Muscle of arm (tissue), 14 donors: ENCODE measurements at places on chromosomes 12 and 14.

DNA sequence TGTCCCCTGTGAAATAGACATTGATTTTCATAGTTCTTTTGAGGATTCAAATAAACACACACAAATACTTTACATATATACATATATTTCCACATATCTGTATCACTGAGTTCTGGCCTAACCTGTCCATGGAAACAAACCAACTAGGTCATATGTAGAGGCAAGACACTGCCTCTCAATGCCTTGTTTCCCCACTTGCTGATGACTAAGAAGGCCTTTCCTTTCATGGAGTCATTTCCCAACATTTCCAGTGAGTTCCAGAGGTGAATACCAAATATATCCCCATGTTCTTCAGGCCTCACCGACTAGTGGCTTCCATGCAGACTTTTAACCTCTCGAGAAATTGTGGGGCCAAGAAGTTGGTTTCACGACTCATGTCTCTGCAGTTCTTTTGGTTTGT is 120.8 kb downstream of the DNAI7 start:
- no peak for DNase-seq

- DNase-seq: no peak
These were observed 137.5 kb downstream of the DYRK2 start for GRCh38 chr12:67786086-67786485.

GRCh38 chr14:88955455-88955854 is 131.0 kb downstream of the TTC8 start:
- DNase-seq: peak; percentile 77

DNA sequence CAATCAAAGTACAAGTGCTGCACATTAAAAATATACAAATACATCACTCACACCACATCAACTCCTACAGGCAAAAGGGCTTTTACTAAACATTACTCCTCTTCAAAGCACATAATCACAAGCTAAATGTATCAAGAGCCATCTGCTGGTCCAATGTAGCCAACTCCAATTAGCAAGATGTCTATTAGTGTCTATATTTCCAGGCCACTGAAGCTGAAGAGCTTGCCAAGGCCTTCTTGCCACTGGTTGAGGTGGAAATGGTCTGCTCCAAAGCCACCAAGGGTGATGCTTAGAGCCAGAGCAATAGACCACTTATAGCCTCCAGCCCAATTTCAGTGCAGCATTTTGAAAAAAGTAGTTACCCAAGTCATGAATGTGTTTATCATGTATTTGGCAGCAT is 54.4 kb downstream of the RASSF9 start:
- no peak for DNase-seq

DNA sequence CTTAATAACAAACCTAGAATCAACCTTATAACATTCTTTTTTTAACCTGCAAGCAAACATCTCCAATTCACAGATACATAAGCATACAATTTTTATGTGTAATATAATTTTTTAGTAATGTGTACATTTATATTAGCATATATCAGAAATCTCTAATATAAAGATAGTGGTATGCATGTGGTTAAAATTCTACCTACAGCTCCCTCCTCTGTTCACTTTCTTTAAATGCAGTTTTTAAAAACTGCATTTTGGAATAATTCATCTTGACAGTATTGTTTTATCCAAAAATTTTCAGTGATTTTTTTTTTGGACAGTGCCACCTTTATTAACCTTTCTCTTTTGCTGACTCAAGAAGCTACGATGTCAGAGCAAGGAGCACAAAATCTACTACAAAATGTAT is 13.2 kb upstream of the RXYLT1 start:
- no peak for DNase-seq

DNA sequence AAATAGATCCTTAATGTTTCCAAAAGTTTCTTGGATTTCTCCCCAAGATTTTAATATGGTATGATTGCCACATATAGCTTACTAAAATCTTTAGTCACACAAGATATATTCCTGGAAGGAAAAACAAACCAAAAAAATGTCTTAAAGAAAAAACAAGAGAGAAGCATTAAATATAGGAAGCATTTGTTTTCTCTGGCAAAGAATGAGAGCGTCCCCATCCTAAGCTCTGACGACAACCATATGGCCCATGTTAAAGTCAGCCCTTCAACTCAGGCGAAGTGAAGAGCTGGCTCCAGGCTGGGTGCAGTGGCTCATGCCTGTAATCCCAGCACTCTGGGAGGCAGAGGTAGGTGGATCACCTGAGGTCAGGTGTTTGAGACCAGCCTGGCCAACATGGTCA is 35.6 kb downstream of the GCH1 start:
- DNase-seq: no peak

DNA sequence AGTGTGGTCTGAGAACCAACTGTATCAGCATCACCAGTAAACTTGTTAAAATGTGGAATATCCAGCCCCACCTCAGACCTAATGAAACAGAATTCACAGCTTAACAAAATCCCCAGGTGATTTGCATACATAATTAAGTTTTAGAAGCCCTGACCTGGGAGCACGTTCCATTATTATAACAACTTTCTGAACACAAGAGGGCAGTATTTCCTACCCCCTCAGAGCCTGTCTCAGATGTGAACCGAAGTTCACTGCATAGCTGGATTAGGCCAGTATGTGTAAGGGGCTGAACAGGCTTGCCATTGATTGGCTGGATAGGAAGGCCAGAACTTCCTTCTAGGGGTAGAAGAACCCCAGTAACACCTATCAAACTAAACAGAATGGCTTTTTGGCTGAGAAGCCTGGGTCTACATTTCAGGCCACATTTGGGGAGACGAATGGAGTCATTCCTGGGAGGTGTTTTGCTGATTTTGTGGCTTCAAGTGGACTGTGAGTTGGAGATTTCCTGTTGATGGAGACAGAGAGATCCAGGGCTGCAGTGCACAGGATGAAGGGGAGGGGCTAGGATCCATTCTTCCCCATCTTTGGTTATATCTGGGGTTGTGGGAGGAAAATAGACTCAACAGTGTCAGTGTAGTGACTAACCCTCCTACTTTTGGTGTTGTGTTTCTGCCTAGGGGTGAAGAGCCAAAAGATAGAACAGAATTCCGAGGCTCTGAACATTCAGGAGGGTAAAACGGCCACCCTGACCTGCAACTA is 94.7 kb upstream of the OR4E1 start:
- no peak for DNase-seq
